Aorta (tissue), 5 donors: ENCODE measurements at places on chromosomes 1 and 21. TPM values are rescaled to one million over a fixed set of nuclear protein-coding genes. Genes with fewer than 3 reads are reported as not detected.

DNA sequence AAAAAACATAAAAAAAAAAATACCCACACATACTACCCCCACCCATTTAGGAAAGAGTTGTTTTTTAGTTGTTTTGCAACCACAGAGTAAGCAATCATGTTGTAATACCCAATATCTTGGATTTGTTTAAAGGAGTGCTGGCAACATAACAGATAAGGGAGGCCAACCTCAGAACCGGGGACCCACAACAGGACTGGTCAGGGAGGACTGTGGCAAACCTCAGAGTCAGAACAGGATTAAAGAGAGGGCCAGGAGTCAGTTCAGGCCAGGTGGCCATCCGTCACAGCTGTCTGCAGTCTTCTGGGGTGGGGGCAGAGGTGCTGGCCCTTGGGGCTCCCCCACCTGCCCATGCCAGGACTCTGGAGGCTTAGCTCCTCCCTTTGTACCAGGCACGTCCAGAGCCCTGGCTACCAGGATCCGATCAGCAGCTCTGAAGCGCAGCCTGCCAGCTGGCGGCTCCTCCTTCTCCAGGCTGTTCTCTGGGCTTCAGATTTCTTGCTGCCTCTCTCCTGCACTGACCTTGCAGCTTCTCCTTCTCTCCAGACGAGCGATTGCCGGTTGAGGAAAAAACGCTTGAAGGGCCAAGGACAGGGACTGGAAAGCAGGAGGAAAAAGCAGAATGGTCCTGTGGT, 7.9 kb downstream of the H6PD start:
- peak; percentile 84 for DNase-seq

DNA sequence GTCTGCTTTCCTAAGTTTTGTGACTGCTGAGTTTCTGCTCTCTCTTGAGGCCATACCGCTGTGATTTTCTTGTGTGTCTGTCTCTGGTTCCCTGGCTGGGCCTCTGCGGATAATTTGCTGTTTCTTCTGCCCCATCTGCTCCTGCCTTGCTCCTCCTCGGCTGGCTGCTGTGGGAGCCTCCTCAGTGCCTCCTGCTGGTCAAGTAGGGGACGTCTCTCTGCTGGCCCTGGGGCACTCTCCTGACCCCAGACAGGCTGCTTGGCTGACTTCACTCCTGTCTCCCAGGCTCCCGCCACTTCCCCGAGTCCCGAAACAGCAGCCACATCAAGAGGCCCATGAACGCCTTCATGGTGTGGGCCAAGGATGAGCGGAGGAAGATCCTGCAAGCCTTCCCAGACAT, 28.5 kb downstream of the ETNK2 start:
- no peak for DNase-seq

GRCh38 chr1:70685300-70686286, 274.5 kb downstream of the CTH start:
- peak; percentile 72 for DNase-seq

GRCh38 chr1:225990705-225991464, 8.3 kb downstream of the SDE2 start:
- DNase-seq, result no peak

DNA sequence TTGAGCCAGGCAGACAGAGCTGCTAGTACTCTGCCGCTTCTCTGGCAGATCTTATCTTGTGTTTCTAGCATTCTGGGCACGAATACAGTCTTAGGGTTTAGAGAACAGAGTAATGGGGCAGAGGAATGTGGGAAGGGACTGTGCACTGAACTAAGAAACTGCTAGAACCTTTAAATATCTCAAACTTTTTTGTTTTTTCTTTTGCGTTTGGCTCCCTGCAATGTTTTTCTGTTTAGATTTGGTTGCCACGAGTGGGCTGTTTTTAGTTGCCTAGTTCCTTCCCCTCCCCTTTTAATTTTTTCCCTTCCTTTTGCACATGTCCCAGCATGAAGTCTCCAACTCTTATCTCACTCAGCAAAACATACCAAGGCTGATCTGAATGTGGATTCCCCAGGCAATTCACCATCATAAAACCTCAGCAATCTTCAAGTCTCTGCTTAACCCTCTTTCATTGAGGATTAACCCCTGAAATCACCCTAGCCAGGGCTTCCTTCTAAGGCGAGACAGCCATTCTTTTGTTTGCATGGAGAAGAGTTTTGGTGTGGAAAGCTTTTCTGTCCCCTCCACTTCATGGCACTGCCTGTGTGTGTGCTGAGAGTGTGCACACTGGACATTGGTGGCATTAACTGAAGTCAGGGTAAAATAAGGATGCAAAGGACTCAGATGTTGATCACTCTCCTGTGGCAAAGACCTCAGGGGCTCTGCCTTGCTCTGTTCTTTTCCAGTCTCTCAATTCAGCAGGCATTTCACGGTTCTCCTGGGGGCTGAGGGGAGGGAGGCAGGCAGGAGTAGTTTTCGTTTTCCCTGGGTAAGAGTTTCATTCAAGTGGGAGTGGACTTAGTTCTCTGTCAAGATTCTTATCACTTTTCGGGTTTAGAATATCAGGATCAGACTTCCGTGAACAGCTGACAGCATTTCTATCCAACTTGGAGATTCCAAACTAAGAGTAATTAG, 2.8 kb upstream of the ATF3 start:
- DNase-seq, result no peak

DNA sequence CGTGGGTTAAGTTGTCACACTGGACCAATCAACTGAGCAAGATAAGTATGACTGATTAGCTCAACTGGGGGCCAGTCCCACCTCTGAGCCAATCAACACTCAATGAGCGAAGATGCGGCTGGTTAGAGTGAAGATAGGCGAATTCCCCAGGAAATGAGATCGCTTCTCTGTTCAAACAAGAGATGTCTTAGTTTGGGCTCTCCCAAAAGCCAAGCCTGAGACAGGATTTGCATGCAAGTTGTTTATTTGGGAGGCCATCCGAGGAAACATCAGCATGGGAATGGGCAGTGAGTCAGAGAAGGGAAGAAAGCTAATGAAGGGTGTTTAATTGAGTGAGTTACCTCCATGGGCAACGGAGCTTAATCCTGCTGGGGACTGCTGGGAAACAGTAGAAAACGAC, 4.9 kb upstream of the GJB5 start:
- peak; percentile 17 for DNase-seq

DNA sequence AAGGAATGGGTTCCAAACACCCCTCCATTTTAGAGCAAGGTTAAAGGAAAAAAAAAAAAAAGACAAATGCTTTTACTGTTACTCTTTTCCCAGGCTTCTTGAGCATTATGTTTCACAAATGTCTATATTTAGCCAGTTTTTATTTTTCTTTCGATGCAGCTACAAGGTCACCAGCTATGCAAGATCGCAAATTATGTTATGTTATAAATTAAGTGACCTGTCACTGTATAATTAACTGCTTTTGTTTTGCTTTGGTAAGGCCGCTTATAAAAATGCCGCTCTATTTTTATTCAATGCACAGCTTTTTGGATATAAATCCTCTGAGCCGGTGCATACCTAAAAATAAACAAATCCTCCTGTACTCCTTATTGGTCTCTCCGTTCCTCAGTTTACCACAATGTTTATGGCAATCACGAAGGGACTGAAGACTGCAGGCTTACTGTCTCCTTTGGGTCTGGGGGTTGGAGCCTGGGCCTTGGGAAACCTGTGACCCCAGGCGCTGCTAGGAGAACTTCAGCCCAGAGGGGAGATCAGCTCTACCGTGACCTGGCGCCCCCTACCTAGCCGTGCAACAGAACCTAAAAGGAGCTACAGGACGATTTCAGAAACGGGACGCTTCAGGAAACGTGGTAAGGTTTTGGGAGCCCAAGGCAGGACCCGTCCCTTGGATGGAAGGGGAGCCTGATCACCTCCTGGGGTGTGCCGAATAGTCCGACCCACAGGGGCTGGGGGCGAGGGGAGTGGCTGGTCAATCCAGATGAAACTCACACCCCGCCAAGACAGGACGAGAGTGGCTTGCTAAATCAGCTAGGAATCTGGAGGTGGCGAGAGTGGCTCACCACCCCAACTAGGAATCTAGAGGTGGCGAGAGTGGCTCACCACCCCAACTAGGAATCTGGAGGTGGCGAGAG, 101.2 kb upstream of the CD55 start:
- DNase-seq, result no peak

- DNase-seq, result peak; percentile 74
These were observed 150.6 kb upstream of the ZC3H12A start for GRCh38 chr1:37323486-37324377.

DNA sequence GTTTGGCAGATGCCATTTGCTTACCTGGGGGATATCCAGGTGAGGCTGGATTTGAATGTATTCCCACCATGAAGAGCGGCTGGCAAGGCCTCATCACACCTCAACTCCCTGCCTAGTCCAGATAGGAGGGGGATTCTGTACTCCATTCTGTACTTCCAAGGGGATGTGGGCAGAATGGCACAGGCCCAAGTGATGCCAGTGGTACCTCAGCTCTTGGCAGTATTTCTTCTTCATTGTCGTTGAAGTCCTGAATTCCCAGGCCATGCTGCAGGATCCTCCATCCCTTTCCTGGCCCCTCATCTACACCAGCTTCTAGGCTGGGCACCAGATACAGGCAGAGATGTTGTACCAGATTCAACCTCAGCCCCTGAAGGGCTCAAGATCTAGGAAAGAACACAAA, 47.9 kb downstream of the KLHDC7A start:
- DNase-seq, result no peak

DNA sequence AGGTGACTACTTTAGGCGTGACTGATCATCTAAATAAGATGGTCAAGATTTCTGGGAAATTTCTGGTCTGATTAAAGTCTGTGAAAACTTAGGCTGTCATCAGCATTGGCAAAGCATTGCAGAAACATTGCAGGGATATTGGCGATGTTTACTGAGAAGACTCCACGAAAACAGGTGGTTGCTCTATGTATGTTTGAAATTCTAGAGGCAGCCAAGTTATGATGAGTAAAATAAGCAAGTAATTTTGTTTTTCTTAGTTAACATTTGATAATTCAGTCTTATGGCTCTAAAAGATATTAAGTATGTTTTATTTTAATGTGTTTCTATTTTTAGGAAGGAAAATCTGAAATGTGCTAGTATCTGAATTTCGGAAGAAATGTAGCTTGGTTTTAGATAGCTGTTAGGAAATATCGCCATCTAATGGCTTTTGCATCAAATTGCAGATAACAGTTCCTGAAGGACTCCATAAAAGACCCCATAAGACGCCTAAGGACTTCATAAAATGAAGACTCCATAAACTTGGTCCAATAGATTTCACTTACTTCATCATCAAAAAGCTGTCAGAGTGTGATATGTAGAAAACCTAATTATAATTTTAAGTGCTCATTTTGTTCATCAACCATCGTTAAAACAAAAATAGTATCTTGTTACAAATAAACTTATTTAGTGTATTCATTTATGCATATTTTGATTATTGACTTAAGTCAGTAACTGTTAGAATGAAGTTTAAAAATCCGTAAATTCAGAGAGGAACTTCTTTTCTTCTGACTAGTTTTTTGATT, 344.6 kb downstream of the RYR2 start:
- no peak for DNase-seq

GRCh38 chr1:232287676-232288569, 342.0 kb downstream of the SIPA1L2 start:
- peak; percentile 50 for DNase-seq

GRCh38 chr1:19179597-19180264, 30.3 kb downstream of the UBR4 start:
- no peak for DNase-seq

The TP73 gene
- total RNA-seq, result not detected

DNA sequence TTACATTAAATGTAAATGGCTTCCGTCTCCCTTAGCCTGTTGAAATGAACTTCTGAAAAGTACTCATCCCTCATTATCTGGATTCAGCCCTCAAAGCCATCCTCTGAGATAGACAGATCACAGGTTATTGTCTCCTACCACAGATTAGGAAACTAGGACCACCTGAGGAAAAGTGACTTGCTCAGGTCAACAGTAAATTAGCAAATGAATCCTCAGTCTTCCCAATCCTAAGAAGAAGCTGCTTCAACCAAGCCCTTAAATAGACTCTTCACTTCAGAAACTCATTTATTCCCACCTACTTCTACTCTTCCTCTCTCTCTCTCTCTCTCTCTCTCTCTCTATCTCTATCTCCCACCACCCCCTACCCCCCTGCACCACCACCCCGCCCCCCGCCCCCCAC, 152.3 kb downstream of the DMRTA2 start:
- no peak for DNase-seq

GRCh38 chr1:87284456-87285240, 44.0 kb upstream of the LMO4 start:
- DNase-seq, result no peak

DNA sequence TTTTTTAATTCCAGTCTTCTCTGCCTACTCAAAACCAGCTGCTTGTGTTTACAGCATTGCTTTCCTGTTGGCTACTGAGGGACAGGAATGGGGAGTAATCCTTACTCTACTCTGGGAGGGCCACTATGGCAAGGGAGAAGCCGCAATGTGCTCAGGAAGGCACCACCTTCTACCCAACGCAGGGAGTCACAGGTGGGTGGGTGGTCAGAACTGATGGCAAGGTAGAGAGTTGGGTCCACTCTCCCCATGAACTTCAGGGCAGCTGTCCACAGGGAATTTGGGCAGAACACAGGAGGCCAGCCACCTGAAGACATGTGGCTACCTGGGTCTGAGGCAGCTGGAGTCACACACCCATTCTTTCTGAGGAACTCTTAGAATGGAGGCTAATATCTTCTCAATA, 40.5 kb upstream of the HMGB4 start:
- DNase-seq, result no peak

- peak; percentile 83 for DNase-seq
These were observed 24.7 kb downstream of the EPHX1 start for GRCh38 chr1:225834417-225835329.

- no peak for DNase-seq
These were observed 23.6 kb downstream of the SLAMF1 start for GRCh38 chr1:160623227-160623633.

DNA sequence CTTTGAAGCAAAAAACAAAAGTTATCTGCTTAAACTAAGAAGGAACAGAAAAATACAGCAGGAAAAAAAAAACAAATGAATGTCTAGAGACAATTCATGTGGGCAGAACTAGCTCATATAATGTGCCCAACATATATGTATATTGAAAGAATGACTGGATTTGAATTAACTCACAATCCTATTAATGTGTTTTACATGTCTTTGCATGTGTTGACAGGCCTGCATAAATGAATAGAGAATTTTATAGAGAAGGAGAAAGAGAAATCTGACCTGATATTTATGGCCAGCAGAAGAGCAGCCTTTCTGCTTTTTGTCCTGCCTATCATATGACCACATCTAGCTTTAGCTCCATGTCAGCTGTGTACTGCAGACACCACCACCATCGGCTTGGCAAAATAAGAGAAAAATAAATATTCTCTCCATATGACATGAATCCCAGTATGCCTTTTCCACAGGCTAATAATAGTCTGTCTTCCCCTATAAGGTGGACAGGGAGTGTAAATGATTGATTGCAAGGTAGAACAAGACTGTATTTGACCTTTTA, 171.5 kb upstream of the PALMD start:
- no peak for DNase-seq

The FMO2 gene
- total RNA-seq, result 183 TPM
